Adrenal gland (tissue), 19 donors: ENCODE measurements at places on chromosomes 7 and 10. TPM values are rescaled to one million over a fixed set of nuclear protein-coding genes. Genes with fewer than 3 reads are reported as not detected.

SLC25A13 gene
- total RNA-seq = 45.0 TPM

PRRT4 gene
- 0.81 TPM for total RNA-seq

IDI2 gene
- not detected for total RNA-seq

KIAA1549 gene
- 2.5 TPM for total RNA-seq

INTS15 gene
- total RNA-seq = 27.0 TPM

SEMA4G gene
- 6.0 TPM for total RNA-seq
